MV-4-11 (cell line): ENCODE measurements at places on chromosomes 7 and 10.

DNA sequence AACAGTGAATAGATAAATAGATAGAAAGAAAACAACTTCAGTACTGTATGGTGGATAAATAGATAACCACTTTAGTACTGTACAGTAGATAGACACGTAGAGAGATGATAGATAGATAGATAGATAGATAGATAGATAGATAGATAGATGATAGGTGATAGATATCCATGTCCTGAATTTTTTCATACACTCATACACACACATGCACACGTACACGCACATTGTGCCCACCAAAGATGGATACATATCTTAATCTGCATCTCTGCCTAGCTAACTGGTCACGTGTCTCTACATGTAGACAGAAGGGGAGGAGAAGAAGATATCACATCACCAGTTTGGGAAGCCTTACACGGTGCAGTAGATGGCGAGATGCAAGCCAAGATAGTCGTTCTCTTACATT, 99.2 kb downstream of the ARID5B start:
- DNase-seq, result no peak

DNA sequence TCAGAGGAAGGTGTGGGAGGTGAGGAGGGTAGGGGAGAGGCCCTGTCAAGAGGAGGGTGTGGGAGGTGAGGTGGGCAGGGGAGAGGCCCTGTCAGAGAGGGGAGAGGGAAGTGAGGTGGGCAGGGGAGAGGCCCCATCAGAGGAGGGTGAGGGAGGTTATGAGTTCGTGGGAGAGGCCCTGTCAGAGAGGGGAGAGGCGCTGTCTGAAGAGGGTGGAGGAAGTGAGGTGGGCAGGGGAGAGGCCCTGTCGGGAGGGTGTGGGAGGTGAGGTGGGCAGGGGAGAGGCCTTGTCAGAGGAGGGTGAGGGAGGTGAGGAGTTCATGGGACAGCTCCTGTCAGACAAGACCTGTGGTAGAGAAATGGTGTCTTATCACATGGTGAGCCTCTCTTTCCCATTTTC, 74.4 kb downstream of the INPP5A start:
- no peak for DNase-seq

- DNase-seq, result no peak
These were observed 18.5 kb downstream of the STRIP2 start for GRCh38 chr7:129452589-129453231.

- DNase-seq, result no peak
These were observed 249.2 kb downstream of the DYNC1I1 start for GRCh38 chr7:96021568-96021967.

GRCh38 chr10:132700156-132701098, 85.5 kb downstream of the NKX6-2 start:
- no peak for DNase-seq

DNA sequence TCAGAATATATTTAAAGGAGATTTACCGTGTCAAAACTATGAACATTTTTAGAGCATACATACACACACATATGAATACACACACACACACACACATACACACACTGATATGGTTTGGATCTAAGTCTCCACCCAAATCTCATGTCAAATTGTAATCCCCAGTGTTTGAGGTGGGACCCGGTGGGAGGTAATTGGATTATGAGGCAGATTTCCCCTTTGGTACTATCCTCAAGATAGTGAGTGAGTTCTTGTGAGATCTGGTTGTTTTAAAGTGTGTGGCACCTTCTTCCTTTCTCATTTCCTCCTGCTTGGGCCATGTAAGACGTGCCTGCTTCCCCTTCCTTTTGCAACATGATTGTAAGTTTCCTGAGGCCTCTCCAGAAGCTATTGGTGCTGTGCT, 515.0 kb upstream of the ZMIZ1 start:
- no peak for DNase-seq

DNA sequence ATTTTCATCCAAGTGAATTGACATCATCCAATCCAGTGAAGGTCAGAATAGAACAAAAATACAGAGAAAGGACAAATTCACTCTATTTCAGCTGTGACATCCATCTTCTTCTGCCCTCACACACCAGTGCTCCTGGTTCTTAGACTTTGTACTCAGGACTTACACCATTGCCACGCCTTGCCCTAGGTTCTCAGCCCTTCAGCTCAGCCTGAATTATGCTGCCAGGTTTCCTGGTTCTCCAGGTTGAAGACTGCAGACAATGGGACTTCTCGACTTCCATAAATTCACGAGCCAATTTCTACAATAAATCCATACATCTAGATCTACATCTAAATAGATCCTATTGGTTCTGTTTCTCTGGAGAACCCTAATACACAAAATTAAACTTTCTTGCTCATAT, 181.2 kb upstream of the KCND2 start:
- DNase-seq, result no peak

DNA sequence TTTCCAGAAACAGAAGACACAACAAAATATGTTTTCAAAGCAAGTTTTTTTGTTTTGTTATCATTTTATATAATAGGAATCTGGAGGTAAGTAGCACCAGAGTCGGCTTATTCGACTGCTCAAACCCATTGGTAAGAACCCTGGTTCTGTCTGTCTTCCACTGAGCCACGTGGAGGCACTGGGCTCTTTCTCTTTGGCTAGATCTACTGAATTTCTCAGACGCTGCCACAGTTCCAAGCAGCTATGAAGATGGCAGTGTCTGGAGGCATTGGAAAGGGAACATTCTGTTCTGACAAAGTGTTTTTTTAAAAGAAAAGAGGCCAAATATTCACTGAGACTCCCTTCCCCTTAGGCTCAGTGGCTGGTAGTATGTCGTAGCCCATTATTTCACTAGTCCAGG, 338.8 kb downstream of the NRG3 start:
- no peak for DNase-seq

DNA sequence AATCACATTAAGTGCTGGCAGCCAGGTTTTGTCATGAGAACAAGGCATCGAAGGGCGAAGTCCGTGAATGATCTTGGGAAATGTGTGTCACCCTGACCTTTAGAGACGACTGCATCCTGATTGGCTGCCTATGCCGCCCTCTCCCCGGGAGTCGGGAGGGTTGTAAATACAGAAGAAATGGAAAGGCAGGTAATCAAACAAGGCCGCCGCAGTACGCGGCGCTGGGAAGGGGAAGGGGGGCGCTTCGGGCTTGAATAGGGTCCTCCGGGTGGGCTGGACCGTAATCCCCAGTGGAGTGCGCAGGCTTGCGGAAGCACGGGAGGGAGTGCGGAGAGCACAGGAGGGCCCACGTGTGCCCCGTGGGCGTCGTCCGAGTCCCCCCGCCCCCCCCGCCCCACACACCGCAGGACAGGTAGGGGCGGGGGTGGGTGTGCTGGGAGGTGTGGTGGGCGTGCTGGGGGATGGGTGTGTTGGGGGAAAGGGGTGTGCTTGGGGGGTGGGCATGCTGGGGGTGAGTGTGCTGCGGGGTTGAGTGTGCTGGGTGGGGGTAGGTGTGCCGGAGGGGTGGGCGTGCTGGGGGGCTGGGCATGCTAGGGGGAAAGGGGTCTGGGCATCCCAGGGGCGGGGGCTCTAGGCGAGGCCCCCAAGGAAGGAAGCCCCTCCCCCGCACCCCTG, 169.4 kb downstream of the ARHGAP12 start:
- DNase-seq, result no peak

GRCh38 chr7:132654150-132654549, 77.9 kb upstream of the PLXNA4 start:
- DNase-seq, result peak; percentile 10

GRCh38 chr10:123270806-123271205, 116.6 kb downstream of the BUB3 start:
- DNase-seq, result no peak

- no peak for DNase-seq
These were observed 2.4 kb downstream of the TLL2 start for GRCh38 chr10:96511044-96511945.

DNA sequence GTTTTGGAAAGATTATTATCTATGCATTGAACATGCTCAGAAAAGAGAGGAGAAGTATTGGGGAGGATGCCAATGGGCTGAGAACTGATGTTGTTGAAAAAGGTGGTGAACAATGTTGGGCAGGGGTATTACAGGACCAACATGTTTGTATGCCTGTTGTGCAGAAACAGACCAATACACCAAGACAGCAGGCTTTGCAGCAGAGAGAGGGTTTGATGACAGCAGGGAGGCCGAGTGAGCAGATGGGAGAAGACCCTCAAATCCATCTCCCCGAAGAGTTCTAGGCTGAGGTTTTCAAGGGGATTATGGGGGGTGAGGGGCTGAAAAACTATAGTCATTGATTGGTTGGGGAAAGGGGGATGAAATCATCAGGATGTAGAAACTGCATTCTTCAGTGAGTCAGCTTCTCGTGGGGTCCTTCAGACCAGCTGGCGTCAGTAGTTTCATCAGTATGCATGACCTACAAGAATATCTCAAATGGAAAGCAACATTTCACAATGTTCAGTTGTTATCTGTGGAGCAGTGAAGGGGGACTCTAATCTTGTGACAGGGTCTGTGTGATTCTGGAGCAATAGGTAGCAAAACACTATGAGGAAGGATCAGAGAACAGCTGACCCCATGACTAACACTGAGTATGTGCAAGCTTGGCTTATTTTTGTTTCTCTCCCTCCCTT, 167.8 kb downstream of the BAMBI start:
- peak; percentile 30 for DNase-seq

DNA sequence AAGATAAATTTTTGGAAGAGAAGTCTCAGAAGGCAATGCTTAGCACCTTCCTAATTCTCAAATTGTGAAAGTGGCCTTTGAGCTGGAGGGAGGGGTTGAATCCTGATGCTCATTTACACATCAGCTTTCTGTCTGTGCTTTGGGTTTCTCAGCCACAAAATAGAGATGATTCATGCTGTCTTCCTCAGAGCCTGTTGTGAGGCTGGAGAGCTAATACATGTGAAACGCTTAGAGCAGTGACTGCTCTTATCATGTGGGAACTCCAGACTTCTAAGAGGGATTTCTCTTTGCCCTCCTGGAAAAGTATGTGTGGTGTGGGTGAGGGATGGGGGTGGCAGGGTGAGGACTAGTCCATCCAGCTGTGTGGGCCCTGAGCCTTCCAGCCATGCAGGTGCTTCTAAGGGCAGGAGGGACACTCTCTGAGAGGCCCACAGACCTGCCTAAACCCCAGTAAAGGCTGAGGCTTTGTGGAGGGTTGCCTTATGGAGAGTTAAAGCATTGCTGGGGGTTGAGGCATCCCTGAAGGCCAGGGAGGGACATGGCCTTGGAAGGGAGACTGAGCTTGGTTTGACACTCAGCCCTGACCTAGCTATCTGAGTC, 4.8 kb upstream of the EVX1 start:
- DNase-seq, result peak; percentile 85

DNA sequence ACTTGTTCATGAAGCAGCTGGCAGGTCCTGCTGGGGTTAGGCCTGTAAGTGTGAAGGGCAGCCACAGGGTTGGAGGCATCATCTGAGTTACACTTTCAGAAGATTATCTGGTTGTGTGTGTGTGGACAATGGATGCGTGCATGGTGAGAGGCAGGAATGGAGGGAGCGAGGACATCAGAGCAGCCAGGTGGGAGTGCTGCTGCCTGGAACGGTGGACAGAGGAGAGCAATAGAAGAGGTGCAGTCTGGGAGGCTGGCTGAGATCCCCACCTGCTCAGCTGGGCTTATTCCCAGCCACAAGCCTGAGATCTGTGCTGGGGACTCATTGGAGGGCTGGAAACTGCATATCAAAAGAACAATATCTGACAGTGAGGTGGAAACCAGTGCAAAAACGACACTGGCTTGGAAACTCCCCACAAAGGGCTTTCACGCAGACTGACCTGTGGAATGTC, 17.9 kb downstream of the ZNF488 start:
- DNase-seq, result no peak

DNA sequence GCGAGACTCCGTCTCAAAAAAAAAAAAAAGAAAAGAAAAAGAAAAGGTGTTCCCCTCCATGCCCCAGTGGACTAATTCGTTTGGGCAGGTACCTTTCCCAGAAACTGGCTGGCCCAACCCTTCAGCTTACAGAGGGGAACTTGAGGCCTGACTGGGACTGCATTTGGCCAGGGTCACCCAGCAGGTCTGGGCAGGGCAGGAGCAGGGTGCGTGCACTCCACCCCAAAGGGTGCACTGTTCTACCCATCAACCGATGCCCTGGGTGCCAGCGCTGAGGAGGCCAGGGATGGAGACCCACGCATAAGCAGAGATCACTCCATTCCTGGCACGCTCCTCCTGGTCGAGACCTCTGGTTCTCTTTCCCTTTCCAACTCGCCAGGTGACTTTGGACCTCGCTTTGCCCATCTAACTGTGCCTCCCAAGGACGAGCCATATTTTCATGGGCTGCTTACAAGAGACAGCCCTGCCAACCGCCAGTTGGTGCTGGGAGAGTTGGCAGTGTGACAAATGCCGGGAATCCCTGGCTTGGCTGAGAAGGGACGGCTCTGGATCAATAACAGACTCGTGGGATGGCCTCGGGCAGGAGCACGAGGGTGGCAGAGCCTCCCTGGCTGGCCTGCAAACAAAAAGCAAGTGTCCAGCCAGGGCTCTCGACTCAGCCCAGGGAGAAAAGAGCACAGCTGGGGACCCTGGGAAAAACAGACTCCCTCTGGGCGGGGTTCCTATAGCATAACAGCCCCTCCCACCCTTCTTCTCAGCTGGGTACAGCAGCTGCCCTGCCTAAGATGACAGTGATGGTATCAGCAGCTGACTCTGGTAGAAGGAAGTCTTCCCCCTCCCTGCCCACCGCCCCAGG, 7.9 kb downstream of the HSPB1 start:
- DNase-seq, result no peak

GRCh38 chr10:97466755-97467154, 20.8 kb downstream of the ZDHHC16 start:
- no peak for DNase-seq

DNA sequence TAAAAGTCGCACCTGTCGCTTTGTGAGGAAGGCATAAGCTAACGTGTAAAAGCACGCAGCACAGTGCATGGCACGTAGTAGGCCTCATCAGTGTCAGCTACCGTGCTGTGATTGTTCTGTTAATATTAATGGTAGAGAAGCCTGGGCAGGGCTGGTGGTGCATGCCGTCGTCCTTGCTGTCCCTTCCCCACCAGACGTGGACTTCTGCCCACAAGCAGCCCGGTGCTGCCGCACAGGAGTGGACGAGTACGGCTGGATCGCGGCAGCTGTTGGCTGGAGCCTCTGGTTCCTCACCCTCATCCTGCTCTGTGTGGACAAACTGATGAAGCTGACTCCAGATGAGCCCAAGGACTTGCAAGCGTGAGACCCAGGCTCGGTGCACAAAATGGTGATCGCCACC, 4.7 kb upstream of the ATP6V0A4 start:
- DNase-seq, result no peak
